ENCODE measurements at places on chromosomes 5 and 9. TPM values are rescaled to one million over a fixed set of nuclear protein-coding genes. Genes with fewer than 3 reads are reported as not detected.

DNA sequence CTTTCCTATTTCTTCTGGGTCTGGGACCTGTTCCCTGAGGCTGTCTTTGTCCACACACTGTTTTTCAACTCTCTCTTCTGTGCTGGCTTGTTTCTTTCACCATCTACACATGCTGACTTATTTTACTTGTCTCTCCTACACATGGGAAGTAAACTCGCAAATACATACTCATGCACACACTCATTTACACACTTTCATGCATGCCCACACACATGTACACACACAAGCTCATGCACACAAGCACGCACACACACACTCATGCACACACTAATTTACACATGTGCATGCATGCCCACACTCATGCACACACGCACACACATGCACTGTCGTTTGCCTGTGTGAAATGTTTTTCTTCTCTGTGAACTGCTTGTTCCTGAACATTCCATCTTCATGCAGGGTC is 169.0 kb downstream of the IRX2 start:
- no peak for DNase-seq

- DNase-seq = no peak
Observed at GRCh38 chr5:26282190-26282589, 756.2 kb downstream of the CDH9 start.

NUTM2G gene
- total RNA-seq = not detected

- no peak for DNase-seq
Observed at GRCh38 chr9:137157618-137158415, 12.0 kb downstream of the LRRC26 start.

GRCh38 chr5:67268231-67269021 is 71.8 kb upstream of the CD180 start:
- DNase-seq = peak; percentile 100

SLC6A3 gene
- total RNA-seq = not detected

PHYHD1 gene
- total RNA-seq = 20.0 TPM

DNA sequence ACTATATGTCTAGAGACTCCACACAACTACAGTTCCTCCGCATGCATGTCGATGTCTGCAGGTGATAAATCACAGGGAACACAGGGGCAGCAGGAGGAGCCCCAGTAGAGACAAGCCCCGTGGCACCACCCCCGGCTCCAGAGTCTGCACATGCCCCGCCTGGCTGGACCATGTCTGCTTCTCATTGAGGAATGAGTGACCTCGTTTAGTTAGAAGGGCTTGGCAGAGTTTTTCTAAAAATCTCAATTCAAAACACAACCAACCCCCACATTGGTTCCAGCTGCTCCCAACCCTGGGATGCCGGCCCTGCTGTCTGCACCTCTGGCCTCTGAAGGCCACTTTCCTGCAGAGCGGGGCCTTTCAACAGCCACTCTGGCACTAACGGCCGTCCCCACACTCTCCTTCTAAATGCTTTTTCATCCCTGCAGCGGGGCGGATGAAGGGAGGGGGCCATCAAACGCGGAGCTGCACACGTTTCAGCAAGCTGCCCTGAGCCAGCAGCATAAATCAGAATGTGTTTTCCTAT is 106.3 kb downstream of the ROR2 start:
- peak; percentile 60 for DNase-seq

- no peak for DNase-seq
Observed at GRCh38 chr5:16585041-16585667, 31.6 kb downstream of the RETREG1 start.

DNA sequence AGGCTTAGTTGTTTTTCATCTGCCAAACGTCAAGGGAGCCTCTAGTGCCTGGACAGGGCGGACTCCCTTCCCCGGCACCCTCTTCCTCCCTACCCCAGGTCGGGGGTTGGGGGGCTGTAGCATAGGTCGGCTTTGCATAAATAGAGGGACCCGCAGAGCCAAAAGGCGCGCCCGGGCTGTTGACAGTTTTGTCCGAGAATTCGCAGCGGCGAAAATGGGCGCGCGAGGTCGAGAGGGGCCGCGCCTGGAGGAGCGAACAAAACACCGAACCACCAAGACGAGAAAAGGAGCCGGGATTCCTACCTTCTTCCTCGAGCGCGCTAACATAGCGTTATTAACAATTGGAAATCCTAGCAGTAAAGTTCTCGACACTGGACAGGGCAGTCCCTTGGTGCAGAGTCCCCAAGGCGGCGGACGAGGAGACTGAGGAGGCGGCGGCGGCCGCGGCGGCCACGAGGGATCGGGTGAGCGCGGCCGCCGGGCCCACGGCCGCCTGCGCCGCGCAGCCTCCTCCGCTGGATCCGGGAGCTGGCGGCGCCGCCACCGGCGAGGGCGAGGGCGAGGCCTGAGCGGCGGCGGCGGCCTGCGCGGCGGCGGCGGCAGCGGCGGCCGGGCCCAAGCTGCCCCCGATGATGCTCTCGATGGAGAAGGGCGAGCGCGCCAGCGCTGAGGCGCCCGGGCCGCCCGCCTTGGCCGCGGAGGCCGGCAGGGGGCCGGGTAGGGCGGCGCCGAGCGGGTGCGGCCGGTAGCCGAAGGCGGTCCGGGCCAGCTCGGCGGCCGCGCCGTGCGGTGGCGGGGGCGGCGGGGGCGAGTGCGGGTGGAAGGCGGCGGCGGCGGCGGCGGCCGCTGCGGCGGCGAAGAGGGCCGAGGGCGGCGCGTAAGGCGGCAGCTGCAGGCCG is 1.7 kb downstream of the FOXD1 start:
- DNase-seq = peak; percentile 17

TMEM215 gene
- total RNA-seq = not detected

GRCh38 chr5:157571357-157571827 is 4.2 kb downstream of the ADAM19 start:
- DNase-seq = peak; percentile 94

CDKN2A gene
- total RNA-seq = 10.8 TPM

DNA sequence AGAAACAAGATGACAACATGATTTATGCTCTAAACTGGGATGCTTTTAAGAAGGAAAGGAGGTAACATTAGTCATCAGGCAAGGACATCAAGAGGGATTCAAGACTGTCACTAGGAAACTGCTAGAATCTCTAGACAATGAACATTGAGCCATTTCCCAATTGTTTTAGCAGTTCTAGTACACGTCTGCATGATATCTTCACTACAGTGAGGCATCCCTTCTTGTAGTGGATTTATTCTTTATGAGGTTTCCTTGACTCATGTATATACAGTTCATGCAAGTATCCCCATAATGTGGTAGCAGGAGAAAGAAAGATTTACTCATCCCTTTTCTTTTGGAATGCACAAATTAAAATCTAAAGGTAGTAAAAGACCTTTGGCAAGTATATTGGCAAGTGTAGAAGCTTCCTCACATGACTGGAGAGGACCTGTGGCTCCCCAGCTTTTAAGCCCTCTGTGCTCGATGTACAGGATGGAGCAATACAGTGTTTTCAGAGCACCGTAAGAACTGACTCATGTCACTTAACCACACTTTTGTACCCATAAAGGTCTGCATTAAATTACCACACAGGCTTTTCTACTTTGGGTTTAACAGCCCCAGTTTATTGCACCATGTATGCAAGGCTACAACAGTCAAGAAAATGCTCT is 335.9 kb downstream of the SEMA5A start:
- no peak for DNase-seq

DNA sequence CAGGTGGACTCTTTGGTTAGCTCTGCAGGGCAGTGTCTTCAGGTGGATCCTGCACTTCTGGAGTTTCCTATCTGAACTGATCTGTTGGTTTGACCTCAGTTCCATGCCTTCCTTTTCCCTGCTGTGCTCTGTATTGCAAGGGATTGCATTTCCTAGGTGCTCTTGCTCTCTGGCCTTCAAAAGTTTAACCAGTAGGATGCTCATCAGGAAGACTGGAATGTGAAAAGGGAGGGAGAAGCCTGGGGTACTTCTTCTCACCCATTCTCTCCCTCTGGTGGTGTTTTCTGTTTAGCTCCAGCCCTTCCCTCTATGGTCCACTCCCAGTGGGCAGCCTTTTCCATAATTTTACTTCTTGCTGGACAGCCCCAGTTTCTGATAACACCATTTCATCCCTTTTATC is 78.5 kb downstream of the ZNF618 start:
- no peak for DNase-seq

DNA sequence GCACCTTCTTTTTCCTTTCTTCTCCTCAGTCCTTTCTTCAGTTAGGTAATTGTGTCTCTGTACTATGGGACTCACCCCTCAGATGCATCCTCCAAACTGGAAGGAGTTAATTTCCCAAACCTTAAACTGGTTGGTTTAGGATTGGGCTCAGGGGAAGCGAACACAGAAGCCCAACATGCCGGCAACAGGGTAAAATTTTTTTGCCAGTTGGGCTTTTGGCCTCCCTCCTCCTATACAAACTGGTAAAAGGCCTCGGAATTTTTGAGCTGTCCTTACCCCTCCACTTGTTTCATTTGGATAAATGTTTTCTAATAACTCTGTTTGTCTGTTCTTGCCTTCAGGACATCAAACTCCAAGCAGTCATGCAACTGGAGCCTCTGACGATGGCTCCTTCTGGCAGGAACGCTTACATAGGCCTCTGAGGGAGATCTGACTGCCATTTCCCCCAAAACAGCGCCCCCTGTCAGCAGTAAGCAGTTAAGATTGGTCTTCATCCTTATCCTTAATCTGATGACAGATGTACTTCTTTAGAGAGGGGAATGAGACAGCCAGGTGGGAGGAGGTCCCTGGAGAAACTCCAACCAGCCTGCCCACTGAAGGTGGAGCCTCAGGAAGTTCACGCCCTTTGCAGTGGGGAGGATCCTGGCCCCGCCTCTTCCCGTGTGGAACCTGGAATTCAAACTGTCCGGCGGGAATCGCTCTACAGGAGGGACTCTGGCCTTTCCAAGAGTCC is 57.8 kb upstream of the SPINK5 start:
- DNase-seq = no peak

FGFR4 gene
- 13.6 TPM for total RNA-seq

- DNase-seq = no peak
Observed at GRCh38 chr5:85225388-85225787, 840.7 kb upstream of the EDIL3 start.

STPG3 gene
- not detected for total RNA-seq

DNA sequence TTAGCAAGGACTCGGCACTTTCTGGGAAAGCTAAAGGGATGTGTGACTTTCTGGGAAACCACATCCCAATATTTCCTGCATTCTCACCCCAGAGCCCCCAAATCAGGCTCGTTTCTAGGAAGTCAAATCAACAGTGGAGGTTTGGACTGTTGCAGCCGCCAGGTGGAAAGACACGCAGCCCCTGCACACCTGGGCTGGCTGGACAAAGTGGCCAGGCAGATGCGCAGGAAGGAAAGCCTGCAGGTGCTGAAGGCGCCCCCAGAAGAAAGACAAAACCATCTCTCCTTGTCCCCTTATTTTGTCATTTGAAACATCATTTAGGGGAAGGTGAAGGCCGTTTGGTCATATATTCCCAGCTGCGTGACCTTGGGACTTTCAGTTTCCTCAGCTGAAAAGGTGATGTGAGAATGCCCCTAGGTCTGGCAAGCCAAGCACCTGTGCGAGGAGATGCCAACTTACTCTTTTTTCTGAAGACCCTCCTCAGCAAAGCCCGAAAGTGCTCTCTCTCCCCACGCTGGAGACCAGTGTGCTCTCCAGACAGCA is 97.9 kb upstream of the CPEB4 start:
- DNase-seq = no peak

POMT1 gene
- total RNA-seq = 24.9 TPM

DNA sequence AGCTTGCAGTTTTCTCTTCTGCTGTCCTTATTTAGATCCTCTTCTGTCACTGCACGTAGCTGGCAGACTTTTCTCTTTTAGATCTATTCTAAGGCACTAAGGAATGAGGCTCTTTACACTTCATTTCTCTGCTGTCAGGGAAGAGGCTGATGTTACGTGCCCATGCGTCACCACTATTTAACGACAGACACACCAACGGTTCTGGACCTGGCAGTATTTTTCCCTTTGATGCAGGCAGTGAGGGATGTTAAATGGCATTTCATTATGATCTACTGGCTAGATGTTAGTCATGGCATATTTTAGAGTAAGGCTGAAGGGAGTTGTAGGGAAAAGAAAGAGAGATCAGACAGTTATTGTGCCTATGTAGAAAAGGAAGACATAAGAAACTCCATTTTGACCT is 8.2 kb upstream of the CRHBP start:
- peak; percentile 59 for DNase-seq

TAS2R1 gene
- total RNA-seq = not detected

DNA sequence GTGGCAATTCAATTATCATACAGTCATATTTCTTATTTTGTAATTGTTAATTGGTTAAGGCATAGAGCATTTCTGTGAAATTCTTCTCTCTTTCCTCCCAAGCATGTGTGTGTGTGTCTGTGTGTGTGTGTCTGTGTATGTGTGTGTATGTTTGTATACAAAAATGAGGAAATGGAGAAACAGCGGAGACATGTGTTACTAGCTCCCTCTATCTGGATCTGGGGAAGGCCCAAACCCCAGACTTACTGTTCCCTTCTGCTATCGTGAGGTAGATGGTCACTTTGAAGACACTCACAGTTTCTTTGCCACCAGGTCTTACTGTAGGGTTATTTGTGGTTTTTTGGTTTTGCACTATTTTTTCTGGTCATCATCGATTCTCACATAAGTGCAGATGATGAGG is 11.4 kb upstream of the C5orf63 start:
- no peak for DNase-seq

DNA sequence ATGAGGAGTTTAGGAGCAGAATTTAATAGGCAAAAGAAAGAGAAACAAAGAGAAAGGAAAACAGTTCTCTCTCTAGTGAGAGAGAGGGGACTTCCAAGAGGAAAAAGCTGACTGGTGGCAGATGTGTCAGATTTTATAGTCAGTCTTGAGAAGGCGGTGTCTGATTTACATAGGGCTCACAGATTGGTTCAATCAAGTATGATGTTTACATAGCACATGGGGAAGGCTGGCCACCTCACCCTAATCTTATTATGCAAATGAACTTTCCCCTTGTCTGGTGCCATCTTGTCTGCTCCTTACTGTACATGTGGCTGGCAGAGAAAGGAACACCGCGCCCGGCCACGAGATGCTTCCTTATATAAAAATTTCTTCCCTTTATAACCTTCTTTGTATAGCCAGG is 24.7 kb downstream of the UNC13B start:
- no peak for DNase-seq

DNA sequence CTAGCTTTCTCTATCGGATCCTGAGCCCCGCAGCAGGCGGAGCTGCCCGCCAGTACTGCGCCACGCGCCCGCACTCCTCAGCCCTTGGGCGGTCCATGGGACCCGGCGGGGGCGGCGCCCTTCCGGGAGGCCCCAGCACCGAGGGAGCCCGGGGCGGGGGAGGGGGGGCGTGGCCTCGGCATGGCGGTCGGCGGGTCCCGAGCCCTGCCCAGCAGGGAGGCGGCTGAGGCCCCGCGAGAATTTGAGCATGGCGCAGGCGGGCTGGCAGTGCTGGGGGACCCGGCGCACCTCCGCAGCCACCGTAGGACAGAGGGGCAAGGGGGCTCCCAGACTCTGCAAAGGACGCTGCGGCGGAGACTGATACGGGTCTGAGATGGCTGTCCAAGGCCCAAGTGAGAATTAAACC is 6.8 kb downstream of the ZDHHC11B start:
- no peak for DNase-seq

CDC20B gene
- not detected for total RNA-seq

GNA14 gene
- total RNA-seq = 0.26 TPM

All from fibroblast of lung (primary cell).